ENCODE measurements at places on chromosomes 4 and X.

- DNase-seq, result no peak
Observed at GRCh38 chrX:11196476-11196875, 85.3 kb downstream of the HCCS start.

DNA sequence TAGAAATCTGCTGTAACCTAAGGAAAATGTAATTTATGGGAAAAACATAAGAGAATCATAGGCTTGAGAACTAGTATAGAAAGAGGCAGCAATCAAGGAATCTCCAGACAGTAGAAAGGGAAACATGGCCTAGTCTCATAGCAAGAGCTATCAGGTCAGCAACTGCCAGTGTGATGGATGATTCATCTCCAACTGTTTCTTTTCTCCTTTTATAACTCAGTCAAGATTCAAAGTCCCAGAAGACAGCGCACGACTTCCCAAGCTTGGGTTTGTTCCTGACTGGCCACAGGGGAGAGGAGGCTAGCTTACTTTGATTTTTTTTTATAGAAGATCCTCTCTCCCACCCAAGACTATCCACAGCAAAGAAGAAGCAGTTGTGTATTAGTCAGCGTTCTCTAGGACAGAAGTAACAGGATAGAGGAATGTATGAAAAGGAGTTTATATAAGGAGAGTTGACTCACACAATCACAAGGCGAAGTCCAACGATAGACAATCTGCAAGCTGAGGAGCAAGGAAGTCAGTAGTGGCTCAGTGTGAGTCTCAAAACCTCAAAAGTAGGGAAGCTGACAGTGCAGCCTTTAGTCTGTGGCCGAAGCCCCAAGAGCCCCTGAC is 181.5 kb downstream of the GC start:
- no peak for DNase-seq

- DNase-seq, result no peak
Observed at GRCh38 chrX:27555514-27555913, 34.6 kb upstream of the DCAF8L2 start.

GRCh38 chr4:14196131-14196530 is 568.6 kb upstream of the BOD1L1 start:
- no peak for DNase-seq

- no peak for DNase-seq
Observed at GRCh38 chr4:139559687-139560086, 3.7 kb upstream of the SETD7 start.

- DNase-seq, result no peak
Observed at GRCh38 chr4:1212546-1213335, 36.2 kb downstream of the CTBP1 start.

DNA sequence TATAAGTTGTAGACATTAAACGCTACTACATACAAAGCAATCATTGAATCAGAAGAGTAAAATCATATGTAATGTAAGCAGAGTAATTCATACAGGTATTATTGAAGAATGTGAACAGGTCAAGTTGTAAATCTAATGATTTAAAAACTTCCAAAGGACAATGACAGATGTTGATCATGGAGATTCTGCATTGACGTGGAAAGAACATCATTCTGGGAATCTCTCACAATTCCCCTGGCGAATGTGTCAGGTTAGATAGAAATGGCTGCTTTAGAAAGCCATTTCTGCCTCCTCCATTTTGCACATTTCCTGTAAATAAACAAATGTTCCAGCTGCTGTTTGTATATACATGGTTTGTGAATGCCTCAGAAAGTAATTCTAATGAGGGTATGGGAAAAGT is 719.4 kb downstream of the ADGRL3 start:
- DNase-seq, result no peak

GRCh38 chrX:39814391-39814790 is 283.4 kb downstream of the BCOR start:
- peak; percentile 7 for DNase-seq

DNA sequence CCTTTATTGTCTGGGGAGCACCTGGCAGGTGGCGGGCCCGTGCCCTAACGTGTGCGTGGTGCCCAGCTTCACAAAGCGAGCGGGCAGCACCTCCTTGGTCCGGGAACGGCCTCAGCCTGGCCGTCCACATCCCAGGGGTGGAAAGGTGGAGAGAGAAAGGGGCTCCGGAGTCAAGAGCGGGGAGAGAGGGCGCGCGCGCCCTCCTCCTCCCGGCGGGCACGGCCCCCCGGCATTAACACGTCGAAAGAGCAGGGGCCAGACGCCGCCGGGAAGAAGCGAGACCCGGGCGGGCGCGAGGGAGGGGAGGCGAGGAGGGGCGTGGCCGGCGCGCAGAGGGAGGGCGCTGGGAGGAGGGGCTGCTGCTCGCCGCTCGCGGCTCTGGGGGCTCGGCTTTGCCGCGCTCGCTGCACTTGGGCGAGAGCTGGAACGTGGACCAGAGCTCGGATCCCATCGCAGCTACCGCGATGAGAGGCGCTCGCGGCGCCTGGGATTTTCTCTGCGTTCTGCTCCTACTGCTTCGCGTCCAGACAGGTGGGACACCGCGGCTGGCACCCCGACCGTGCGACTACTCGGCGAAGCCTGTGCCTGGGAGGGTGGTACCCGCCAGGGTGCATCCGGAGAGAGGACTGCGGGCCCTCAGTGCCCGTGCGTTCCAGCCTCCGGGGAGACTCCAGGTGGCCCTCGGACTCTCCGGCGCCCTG is at the start of gene KIT:
KIT (plus strand) TSS at position 407 of the 701 bp plus-strand sequence; CDS start at position 465, 58 bp downstream.
- DNase-seq, result no peak

- DNase-seq, result no peak
Observed at GRCh38 chr4:72463724-72464123, 105.3 kb downstream of the ADAMTS3 start.

DNA sequence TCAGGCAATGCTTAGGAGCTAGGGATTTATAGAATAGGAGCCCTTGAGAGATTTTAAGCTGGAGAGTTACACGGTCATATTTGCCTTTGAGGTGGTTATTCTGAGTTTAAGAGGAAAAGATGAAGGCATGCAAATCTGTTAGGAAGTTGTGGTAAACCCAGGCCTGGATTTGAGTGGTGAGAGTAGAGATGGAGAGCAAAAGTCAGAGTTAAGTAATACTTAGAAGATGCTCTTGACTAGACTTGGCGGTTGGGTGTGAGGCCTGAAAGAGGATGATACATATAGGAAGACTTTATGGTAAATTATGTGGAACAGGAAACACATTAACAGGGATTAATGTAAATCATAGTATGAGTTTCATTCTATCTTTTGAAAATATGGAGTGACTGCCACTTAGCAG is 136.0 kb upstream of the ARX start:
- no peak for DNase-seq

DNA sequence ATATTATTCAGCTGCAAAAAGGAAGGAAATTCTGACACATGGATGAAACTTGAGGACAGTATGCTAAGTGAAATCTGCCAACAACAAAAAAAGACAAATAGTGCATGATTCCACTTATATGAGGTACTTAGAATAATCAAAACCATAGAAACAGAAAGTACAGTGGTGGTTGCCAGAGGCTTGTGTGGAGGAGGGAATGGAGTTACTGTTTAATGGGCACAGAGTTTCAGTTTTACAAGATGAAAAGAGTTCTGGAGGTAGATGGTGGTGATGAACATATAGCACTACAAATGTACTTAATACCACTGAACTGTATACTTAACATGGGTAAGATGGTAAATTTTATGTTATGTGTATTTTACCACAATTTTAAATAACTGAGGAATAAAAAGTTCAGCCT is 212.0 kb upstream of the KLF3 start:
- DNase-seq, result no peak

DNA sequence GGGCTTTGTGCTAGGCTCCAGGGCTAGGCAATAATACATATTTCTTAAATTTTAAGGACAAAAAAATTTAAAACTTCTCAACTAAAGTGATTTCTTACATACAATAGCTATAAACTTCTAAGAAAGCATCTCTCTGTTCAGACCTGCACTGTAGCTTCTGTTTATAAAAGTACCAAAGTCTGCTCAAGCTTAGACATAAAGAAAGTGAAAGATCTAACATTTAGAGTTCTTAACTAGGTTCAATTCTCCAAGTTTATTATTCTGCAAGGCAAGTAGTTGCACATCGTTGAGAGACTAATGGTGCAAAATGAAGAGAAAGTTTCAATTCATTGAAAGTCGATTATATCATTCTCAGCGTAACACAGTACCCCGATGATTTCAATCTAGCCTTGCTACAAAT is 857.4 kb upstream of the HTR2C start:
- DNase-seq, result no peak

DNA sequence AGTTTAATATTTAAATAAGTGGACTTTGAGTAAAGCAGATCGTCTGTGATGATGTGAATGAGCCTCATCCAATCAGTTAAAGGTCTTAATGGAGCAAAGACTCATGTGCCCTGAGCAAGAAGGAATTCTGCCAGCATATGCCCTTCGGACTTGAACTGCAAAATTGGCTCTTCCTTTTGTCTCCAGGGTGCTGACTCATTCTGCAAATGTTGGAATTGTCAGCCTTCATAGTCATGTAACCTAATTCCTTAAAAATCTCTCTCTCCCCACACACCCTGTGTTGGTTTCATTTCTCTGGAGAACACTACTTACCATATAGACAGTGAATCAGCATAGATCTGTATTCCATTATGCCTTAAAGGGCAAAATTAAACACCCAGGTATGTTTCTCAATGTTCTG is 609.8 kb upstream of the GALNTL6 start:
- no peak for DNase-seq

- DNase-seq, result no peak
Observed at GRCh38 chr4:15894921-15895916, 43.3 kb downstream of the FGFBP1 start.

GRCh38 chrX:11185861-11186260 is 74.7 kb downstream of the HCCS start:
- DNase-seq, result no peak

DNA sequence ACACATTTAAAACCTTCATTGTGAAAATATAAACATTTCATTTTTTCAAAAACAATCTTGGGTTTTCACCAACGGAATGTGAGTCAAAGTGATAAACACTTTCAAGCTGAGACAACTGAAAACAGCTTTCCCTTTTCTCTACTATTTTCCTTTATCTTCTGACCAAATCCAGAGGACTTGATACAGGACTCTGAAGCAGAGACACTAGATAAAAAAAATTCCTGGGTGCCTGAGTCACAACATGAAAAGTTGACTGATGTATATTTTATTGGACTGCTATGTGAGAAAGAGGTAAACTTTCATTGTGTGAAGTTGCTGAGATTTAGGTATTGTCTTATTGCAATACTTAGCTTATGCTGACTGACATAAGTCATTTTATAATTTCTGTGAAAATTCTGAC is 411.2 kb downstream of the SPOCK3 start:
- no peak for DNase-seq

DNA sequence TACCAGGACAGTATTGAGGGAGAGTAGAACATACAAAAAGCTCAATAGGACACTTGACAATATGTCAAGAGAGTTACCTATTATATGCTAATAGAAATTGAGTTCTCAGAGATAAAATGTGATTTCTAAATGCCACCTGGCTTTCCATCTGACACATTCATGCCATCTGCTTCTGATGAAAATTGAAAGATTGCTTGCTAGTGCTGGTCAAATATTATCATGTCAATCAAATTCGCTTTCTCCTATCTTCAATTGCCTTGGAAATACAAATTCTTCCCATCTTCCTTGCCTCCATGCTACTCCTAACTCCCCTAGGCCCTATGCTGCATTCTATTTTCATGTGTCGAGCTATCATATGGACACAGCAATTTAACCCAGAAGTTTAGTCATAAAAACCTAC is 1076.9 kb downstream of the ARAP2 start:
- no peak for DNase-seq

DNA sequence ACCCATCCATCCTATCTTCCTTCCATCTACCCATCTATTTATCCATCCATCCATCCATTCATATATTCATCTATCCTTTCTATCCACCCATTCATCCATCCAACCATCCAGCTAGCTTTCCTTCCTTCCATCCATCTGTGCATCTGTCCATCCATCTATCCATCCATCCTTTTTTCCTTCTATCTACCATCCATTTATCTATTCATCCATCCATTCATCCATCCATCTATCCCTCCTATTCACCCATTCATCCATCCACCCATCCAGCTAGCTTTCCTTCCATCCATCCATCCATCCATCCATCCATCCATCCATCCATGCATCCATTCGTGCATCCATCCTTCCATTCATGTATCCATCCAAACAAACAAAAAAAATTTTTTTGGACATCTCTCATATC is 118.8 kb downstream of the PSAPL1 start:
- DNase-seq, result no peak

DNA sequence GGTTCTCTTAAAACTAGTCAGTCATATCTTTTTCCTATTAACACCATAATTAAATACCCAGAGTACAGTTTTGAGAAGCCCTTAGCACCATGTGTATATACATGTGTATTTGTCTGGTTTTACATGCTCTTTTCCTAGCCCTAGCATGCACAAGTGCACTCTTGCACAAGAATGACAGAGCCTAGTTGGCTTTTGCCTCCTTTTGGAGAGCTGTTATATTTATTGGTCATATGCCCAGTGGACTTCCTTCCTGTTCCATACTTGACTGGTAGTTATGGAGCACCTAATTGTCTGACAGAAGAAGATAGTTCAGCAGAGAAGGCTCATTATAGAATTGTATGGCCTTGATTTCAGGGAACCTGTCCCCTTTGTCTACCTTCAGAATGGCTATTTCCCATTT is 155.6 kb downstream of the ARX start:
- no peak for DNase-seq

DNA sequence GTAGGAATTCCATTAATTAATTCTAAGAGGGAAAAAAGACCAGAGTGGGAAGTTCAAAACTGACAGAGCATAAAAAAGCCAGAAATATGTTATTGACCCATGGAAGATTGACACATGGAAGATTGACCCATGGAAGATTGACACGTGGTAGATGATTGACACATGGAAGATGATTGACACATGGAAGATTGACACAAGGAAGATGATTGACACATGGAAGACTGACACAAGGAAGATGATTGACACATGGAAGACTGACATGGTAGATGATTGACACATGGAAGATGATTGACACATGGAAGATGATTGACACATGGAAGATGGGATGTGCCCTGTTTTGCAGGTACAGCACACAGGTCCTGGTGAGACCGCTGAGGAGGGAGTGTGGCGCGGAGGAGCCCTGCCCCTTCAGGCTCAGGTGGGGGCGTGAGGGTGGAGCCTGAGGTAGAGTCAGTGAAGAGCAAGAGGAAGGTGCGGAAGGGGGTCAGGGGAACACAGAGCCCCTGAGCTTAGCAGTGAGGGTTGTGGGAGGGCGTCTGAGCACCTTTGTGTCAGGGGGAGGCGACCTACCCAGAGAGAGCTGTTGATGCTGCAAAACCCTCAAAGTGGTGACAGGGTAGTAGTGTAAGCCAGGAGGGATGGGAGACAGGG is 15.8 kb upstream of the PDE6B start:
- DNase-seq, result no peak
